ENCODE measurements at places on chromosomes 7 and 10.

- no peak for DNase-seq
Measured at GRCh38 chr7:90788052-90788451, 191.9 kb downstream of the CDK14 start.

GRCh38 chr7:155464948-155465739, 7.2 kb downstream of the EN2 start:
- DNase-seq = no peak

GRCh38 chr10:65040796-65041195, 1519.6 kb downstream of the REEP3 start:
- DNase-seq = no peak

DNA sequence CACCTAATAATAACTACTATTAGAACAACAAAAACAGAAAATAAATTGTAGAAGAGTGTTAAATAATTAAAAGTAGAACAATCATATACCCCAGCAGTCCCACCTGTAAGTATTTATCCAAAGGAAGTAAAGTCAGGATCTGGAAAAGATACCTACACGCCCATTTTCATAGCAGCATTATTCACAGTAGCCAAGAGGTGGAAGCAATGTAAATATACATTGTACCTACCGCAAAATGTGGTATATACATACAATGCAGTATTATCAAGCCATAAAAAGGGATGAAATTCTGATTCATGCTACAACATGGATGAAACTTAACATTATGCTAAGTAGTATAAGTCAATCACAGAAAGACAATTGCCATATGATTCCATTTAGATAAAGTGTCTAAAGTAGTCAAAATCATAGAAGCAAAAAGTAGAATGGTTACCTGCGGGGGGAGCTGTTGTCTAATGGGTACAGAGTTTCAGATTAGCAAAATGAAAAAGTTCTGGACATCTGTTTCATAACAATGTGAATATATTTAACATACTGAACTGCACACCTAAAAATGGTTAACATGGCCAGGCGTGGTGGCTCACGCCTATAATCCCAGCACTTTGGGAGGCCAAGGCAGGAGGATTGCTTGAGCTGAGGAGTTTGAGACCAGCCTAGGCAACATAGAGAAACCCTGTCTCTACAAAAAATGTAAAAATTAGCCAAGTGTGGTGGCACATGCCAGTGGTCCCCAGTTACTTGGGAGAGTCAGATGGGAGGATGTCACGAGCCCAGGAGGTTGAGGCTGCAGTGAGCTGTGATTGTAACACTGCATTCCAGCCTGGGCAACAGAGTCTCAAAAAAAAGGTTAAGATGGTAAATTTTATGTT, 6.0 kb upstream of the TMED4 start:
- DNase-seq = no peak

DNA sequence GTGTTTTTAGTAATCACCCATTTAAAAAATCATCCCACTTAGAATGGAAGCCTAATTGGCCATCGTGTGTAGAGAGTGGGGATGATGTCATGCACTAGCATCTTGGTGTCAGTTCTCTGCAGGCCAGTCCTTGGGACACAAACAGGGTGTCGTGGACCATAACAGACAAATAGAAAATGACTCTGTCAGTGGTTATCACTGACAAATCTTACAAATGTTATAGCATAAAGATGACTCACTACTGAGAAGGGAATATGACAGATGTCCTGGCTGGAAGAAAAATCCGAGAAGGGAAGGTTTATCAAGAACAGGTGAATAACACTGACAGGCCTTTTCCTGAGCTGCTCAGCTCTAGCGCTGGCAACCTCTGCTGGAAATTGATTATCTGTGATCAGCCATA, 10.6 kb downstream of the CABCOCO1 start:
- no peak for DNase-seq

DNA sequence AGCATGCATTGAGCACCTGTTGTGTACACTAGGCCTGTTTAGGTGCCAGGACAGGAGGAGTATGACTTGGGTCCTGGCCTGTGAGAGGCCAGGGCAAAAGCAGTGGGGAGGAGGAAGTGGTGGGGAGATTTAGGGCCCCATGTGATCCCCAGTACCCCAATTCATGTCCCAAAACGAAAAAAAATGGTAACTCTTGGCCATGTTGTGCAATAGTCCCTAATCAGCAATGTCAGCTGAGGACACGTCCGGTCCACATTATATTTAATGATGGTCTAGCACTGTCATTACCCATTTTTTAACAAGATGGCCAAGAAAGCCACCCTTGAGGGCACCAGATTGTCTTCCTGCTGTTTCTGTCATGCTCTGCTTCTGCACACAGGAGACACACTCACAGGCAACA, 142.0 kb upstream of the RET start:
- DNase-seq = no peak

DNA sequence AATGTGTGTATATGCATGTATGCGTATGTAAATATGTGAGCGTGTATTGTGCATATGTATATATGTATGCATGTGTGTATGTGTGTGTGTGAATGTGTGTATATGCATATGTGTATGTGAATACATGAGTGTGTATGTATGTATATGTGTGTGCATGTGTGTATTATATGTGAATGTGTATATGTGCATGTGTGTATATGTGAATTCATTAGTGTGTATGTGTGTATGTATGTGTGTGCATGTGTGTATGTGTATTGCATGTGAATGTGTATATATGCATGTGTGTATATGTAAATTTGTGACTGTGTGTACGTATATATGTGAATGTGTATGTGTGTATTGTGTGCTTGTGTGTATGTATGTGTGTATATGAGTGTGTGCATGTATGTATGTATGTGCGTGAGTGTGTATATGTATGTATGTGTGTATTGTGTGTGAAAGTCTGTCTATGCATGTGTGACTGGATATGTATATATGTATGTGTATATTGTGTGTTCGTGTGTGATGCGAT, 455.9 kb downstream of the TYW1 start:
- DNase-seq = no peak

DNA sequence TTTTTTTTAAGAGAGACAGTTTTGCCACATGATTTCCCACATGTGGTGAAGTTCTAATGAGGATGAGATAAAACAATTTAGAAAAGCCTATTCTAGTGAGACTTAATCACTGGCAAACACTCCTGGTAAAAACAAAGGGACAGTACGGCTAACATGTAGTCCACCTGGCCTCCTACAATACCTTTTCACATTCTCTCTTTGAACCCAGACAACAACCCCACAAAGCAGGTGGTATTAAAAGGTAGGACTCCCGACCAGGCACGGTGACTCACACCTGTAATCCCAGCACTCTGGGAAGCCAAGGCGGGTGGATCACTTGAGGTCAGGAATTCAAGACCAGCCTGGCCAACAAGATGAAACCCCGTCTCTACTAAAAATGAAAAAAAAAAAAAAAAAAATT, 12.4 kb downstream of the PARD3 start:
- no peak for DNase-seq

GRCh38 chr7:29424984-29425309, 138.7 kb upstream of the PRR15 start:
- DNase-seq = no peak

DNA sequence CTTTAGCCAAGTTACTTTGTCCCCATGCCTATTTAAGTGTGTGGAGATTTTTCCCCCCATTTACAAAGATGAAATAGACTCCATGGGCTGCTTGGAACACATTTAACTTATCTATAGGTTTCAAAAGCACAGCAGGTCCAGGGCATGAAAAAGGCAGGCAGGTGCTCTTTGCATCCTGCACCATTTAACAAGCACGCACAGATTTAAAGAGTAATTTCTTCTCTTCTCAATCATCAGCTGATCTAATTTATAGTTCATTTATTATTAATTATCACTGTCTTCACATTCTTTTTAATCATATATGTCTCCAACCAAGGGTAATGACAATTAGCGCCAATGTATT, 156.8 kb downstream of the CACNA2D1 start:
- DNase-seq = no peak

GRCh38 chr7:4805110-4805983, 29.9 kb downstream of the AP5Z1 start:
- DNase-seq = no peak

- DNase-seq = no peak
Measured at GRCh38 chr10:45444022-45444421, 70.0 kb downstream of the ALOX5 start.

GRCh38 chr7:1919539-1920265, 249.6 kb downstream of the ELFN1 start:
- no peak for DNase-seq

DNA sequence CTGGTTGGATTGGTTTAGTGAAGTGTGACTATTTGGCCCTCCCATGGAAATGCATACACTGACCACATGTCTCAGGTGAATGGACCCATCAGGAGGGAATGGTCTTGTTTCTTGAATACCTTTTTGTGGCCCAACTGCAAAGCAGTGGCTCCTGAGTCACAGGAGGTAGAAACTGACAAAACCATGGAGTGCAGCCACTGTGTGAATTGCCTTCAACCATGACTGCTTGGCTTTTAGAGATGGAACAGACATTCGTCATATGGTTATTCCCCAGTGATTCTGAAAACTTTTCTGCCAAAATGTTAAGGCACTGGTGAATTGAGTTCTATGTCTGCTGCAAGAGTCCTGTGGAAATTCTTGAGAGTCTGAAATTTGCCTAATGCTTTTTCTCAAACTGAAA, 64.7 kb downstream of the CDK14 start:
- DNase-seq = no peak

DNA sequence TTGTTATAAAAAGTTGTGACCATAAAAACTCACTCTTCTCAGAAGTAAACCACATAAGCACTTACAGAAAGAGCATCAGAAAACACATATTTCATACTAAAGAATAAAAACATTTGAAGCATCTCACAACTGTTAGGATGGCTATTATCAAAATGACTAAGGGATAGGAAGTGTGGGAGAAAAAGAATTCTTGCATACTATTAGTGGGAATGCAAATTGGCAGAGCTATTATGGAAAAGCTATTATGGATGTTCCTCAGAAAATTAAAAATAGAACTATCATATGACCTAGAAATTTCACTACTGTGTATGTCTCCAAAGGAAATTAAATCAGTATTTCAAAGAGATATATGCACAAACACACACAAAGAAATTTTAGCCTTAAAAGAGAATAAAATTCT, 25.2 kb upstream of the POT1 start:
- DNase-seq = no peak

GRCh38 chr10:66792441-66792840, 133.4 kb upstream of the LRRTM3 start:
- no peak for DNase-seq

DNA sequence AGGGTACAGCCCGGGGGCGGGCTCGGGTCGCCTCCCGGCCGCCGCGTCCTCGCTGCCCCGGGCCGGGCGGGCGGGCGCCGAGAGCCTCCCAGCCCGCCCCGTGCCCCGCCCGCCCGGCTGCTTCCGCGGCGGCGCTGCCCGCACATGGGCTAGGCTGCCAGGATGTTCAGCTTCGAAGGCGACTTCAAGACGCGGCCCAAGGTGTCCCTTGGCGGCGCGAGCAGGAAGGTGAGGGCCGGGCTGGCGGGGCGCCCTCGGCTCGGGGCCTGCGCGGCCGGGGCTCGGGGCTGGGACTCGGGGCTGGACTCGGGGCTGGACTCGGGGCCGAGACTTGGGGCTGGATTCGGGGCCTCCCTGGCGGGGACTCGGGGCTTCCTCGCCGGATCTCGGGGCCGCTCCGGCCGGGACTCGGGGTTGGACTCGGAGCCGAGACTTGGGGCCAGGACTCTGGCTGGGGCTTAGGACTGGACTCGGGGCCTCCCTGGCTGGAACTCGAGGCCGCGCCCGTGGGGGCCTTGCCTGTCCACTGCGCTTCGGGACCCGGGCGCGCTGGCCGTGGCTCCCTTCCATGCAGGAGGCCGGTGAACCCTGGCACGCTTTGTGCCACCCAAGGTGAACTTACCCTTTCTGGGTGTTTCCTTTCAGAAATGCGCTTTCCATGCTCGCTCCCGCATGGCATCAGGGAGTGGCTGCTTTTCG, 534 bp downstream of the UBE3C start:
- DNase-seq = peak; percentile 13

- DNase-seq = no peak
Measured at GRCh38 chr10:36050763-36051499, 408.8 kb upstream of the FZD8 start.

DNA sequence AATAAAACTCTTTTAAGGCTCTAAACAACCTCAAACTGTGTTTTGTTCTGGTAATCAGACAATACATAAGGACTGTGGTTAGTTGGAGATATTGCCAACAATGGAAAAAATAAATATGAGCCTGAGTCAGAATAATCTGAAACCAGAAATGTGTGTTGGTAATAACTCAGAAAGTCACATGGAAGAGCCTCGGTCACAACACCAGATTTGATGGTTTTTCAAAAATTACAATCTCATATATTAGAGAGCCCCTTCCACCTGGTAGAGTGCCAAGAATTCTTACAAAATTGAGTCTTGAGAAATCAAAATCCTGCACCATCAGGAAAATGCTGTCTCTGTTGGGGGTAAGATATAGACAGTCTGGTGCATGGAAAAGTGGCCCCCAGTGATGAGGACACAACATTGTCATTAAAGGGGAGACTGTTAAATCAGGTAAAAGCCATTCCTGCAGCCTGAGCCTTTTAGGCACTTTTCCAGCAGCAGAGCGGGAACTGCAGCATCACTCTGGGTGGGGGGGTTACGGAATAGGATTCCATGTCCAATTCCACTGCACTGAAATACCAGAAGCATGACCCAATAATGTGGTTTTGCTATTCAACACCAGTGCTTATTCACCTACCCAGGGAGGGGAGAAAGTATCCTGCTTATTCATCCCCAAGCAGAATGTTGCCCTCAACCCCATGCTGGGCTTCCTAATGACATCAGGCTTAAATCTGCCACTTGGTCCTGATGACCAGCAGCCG, 9.5 kb upstream of the ADAM12 start:
- no peak for DNase-seq

DNA sequence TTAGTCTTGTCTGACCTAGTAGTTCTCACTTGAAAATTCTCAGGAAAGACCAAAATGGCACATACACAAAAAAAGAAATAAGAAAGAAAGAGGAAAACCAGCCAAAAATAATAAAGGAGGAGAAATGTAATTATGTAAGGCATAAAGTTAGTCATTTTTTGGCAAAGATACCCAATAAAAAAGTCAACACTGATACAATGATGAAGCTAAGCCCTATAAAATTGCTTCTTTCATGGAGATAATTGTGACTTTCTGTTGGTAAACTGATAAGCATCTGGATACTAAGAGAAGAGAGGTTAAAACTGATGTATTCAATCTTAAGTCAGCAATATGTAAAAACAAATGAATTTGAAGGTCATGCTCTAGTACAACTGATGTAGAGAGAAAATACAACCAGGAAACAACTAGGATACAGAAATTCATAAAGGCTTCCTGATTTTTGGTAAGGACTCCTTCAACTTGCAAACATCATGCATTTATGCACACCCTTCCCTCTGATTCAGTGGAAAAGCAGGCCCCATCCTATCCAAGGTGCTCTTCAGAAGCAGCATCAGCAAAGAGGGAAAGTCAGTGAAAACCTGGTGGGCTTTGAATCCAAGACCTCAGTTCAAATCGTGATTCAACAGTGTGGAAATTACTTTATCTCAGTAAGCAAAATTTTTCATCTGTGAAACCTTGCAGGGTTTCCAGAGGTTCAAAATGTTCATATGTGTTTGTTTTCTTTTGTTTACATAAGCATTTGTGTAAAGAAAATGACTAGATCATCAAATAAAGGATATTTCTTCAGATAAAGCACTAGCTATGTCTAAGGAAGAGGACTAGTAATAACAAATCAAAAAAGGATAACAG, 32.6 kb downstream of the IMMP2L start:
- DNase-seq = no peak

Measured in stimulated activated CD4-positive, alpha-beta T cell treated with anti-CD3 and anti-CD28 coated beads, Interleukin-1b, Interleukin-23, amount 100 ng/mL, for 24 hours (primary cell).